Muscle of leg (tissue), 16 donors: ENCODE measurements at places on chromosomes 11 and 22. TPM values are rescaled to one million over a fixed set of nuclear protein-coding genes. Genes with fewer than 3 reads are reported as not detected.

The SHISA8 gene
- polyA plus RNA-seq: 0.39 TPM

The MEI1 gene
- polyA plus RNA-seq: 1.6 TPM

DNA sequence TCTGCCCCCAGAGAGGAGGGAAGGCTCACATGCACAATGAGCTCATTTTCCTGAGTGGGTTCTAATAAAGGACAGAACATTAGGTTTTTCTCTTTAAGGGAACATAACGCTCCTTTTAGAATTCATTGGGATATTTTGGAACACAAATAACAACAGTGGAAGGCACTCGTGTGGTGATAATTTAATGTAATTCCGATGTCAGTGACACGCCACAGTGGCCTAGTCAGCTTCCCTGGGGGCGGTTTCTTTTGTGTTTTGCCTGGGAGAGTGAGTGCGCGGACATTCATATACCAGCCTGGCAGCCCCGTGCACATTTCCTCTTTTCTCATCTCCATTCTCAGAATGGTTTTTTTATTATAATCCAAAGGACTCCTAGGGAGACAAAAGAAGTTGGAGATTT, 41.1 kb downstream of the SEZ6L start:
- DNase-seq: no peak

The KIF18A gene
- 4.2 TPM for polyA plus RNA-seq

The SCGB1D4 gene
- polyA plus RNA-seq: not detected

DNA sequence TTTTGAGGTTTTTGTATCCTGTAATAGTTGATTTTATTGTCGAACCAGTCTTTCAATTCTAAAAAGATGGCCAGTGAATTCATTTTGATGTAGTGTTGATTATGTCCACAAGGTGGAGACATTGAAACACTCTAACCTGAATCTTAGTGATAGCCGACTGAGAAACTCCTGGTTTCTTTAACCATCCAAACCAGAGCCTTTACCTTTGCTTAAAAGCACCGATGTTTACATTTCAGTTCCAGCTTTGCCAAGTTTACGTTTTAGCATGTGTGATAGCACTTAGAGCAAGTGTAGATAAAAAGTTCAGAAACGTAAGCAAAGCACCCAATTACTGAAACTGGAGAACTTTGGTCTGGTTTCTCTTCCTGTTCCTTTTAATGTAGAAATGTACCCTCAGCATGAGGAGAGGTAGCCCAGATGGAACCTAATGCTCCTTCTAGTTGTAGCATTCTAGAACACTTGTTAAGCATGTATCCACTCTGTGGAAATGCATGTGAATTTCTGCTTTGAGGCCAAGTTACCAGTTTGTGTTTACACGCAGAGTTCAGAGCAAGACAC, 208.6 kb downstream of the DBX1 start:
- peak; percentile 70 for DNase-seq

DNA sequence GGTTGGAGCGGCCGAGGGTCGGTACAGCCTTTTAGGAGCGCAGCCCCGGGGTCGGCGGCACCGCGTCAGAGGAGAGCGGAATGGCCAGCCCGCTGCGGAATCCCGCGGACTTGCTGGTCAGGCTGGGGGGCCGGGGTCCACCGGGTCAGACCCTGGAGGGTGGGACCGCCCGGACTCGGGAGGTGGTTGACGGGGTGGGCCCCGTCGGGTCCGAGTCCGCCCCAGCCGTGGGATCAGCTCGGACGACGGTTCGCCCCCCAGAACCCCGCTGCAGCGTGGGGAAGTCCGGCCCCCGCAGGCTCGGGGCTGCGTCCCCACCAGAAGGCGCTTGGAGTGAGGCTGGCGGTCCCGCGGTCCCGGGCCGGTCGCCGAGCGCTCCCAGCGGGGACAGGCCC, 301 bp upstream of the ADM2 start:
- no peak for DNase-seq

DNA sequence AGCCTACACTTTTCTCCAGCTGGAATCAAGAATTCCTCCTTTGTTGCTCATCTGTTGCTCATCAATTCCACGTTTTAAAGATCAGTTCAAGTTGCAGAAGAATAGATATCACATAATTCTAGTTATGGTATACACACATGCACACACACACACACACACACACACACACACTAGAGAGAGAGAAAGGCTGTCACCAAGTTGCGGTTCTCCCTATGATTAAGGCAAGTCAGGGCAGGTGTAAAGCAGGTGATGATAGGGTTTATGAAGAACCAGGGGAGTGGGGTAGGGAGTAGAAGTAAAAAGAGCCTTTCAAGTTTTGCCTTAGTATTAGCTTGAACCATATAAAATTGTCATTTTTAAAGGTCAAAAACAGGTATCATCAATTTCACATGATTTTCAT, 31.7 kb upstream of the TMPRSS4 start:
- DNase-seq: no peak

DNA sequence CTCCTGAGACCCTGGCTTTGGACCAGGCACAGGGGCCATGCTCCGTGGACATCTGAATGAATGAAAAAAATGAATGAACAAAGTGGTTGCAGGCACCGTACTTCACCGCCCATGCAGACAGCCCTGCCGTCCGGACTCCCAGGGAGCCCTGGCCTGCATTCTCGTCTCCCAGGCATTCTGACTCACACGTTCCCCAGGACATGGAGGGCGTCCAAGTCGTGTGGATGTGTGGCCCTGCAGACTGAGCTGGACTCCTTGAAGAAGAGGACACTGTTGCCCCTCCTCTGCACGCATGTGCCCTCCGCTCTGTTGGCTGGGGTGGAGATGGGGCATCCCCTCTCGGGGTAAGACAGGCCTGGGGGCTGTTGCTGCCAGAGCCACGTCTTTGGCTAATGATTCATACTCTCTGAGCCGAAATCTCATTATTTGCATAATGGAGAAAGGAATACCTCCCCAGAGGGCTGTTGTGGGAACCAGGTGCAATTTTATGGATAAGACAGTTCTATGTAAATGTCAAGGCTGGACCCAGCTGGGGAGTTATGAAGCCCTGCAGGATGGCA, 49.7 kb downstream of the RTL6 start:
- peak; percentile 89 for DNase-seq

The PRODH gene
- polyA plus RNA-seq: 7.8 TPM

The SLC16A8 gene
- 2.1 TPM for polyA plus RNA-seq

GRCh38 chr22:38335077-38335476, 17.8 kb upstream of the CSNK1E start:
- no peak for DNase-seq

GRCh38 chr11:65128182-65129145, 5.9 kb downstream of the SYVN1 start:
- DNase-seq: peak; percentile 5

- DNase-seq: no peak
These were observed 76.4 kb downstream of the COMMD9 start for GRCh38 chr11:36212564-36213392.

GRCh38 chr11:3684819-3685172, 13.6 kb upstream of the CHRNA10 start:
- DNase-seq: no peak

- DNase-seq: no peak
These were observed 26.9 kb upstream of the ATXN10 start for GRCh38 chr22:45644714-45645113.

DNA sequence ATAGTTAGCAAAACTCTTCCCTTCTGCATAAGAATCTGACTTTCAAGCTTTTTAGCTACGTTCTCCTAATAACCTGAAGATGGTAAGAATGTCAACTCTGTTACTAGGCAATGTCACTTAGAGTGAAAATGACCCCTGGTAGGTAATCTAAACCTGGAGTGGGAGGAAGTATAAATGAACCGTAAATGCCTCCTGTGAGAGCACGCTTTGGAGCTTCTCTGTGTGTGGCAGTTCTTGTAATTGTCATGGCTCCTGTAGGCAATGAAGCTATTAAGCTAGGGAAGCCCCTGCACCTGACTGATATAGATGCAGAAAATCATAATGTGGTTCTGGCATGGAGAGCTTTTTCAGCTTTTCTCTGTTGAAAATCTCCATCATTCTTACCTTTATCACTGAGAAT, 29.4 kb downstream of the CALCA start:
- no peak for DNase-seq

DNA sequence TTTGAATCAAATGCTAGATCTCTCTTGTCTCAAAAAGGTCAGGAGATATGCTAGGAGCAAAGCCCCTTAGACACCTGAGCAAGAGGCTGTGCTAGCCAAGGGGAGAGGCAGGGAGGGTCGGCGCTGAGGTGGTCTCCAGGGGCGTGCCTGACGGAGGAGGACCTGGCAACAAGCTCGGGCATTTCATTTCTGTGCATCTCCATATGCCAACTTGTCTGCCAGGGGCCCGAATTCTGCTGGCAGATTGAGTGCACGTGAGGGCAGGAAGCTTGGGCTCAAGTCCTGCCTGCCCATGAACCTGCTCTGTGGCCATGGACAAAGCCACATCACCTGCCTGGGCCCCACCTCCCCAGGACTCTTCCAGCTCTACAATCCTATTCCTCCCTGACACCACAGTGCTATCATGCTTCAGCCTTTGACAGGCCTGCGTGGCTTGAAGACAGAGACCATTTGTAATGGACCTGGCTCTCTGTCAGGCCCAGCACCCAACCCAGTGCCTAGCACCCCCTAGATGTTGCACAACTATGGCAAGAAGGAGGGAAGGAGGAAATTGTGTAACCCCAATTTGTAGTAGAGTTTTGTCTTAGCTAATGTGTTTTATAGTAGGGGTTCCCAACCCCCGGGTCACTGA, 16.3 kb upstream of the VSIG10L2 start:
- DNase-seq: no peak

The LAYN gene
- 3.6 TPM for polyA plus RNA-seq

The BLID gene
- polyA plus RNA-seq: not detected

- no peak for DNase-seq
These were observed 4.4 kb downstream of the BACE1-AS start for GRCh38 chr11:117295438-117296137.

DNA sequence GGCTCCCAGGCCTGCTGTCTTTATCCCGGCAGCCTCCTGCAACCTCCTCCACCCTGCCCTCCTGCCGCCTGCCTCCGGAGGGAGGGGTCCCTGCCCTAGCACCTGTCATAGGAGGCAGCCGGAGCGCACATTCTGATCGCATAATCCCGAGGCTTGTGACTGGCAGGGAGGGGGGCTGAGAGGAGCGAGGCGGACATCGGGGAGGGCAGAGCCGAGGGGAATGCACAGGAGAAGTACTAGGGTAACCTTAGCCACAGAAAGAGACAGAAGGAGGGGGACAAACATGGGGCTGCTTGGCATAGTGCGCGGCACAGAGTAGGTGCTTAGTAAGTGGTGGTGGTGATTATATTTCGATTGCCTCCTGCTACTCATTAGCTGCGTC, 9.2 kb upstream of the ALX4 start:
- DNase-seq: peak; percentile 42

DNA sequence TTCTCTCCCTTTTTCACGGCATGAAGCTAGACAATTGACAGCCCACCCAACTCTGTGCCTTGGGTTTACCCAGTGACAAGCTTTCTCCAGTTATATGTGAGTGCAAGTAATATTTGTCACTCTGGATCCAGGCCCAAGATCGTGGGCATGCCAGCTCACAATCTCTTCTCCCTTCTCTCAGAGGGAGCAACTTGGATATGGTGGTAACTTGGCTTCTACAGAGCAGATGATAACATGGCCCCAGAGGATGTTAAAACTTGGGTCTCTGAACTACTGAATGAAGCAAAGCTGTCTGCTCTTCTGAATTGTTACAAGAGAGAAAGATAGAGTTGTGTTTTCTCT, 20.8 kb downstream of the C11orf96 start:
- DNase-seq: no peak

- peak; percentile 94 for DNase-seq
These were observed 29.6 kb downstream of the TMEM184B start for GRCh38 chr22:38243007-38243765.

The SOX6 gene
- polyA plus RNA-seq: 21.7 TPM
